ENCODE measurements at places on chromosomes 2 and 18.

- DNase-seq, result no peak
Observed at GRCh38 chr18:9943311-9943710, 29.5 kb downstream of the VAPA start.

GRCh38 chr2:46548521-46549144, 69.3 kb downstream of the TMEM247 start:
- DNase-seq, result no peak

- DNase-seq, result no peak
Observed at GRCh38 chr2:168536925-168537466, 80.9 kb downstream of the CERS6 start.

- no peak for DNase-seq
Observed at GRCh38 chr2:98643496-98644100, 35.2 kb downstream of the UNC50 start.

GRCh38 chr2:174300114-174300513, 34.6 kb upstream of the SP9 start:
- no peak for DNase-seq

- no peak for DNase-seq
Observed at GRCh38 chr2:233689031-233689430, 3.7 kb upstream of the UGT1A6 start.

DNA sequence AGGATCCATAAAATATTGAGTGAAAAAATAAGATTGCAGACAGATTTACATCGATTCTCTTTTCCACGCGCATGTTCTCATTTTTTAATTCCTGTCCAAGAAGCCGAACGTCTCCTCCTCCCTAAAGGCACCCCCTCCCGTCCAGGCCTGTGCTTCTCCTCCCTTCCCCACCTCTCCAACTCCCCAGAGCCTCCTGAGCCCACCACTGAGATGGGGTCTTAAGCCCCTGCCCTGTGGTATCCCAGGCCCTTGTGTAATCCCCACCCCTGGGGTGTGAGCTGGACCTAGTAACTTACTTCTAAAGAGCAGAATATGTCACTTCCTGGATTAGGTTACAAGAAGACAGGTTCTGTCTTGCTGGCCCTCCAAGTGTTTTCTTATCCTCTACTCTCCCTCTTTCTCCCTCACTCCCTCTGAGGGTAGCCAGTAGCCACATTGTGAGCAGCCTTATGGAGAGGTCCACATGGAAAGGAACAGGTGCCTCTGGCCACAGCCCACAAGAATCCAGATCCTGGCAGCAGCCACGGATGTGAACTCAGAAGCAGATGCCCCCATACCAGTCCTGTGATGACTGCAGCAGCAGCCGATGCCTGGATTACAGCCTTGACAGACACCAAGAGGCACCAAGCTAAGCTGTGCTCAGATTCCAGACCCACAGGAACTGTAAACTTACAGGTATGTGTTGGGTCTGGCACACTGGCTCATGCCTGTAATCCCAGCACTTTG, 39.6 kb upstream of the OTOS start:
- no peak for DNase-seq

GRCh38 chr2:239793836-239794235, 231.3 kb downstream of the NDUFA10 start:
- DNase-seq, result no peak

- no peak for DNase-seq
Observed at GRCh38 chr2:119004602-119005001, 62.6 kb downstream of the MARCO start.

- DNase-seq, result no peak
Observed at GRCh38 chr2:190765386-190766173, 115.0 kb upstream of the GLS start.

- DNase-seq, result no peak
Observed at GRCh38 chr2:179037807-179038206, 12.1 kb downstream of the CCDC141 start.

DNA sequence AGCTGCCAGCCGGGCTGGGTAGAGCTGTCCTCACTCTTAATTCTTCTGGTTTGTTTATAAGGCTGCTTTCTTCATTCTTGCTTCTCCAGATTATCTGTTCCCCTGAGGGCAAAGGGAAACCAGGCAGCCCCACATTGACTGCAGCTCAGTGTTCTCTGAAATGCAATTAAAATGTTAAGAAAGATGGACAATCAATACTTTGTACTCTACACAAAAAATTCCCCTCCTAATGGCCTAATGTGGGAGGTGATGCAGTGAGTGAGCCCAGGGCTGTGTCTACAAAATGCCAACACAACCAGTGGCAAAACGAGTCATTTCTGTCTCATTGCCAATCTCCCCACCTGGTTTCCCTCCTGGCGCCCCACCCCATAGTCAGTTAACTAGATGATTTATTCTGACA, 541.7 kb upstream of the RAB6C start:
- no peak for DNase-seq

GRCh38 chr2:54310961-54311360, 54.9 kb upstream of the TSPYL6 start:
- no peak for DNase-seq

- no peak for DNase-seq
Observed at GRCh38 chr18:57900906-57901435, 97.9 kb upstream of the ATP8B1 start.

DNA sequence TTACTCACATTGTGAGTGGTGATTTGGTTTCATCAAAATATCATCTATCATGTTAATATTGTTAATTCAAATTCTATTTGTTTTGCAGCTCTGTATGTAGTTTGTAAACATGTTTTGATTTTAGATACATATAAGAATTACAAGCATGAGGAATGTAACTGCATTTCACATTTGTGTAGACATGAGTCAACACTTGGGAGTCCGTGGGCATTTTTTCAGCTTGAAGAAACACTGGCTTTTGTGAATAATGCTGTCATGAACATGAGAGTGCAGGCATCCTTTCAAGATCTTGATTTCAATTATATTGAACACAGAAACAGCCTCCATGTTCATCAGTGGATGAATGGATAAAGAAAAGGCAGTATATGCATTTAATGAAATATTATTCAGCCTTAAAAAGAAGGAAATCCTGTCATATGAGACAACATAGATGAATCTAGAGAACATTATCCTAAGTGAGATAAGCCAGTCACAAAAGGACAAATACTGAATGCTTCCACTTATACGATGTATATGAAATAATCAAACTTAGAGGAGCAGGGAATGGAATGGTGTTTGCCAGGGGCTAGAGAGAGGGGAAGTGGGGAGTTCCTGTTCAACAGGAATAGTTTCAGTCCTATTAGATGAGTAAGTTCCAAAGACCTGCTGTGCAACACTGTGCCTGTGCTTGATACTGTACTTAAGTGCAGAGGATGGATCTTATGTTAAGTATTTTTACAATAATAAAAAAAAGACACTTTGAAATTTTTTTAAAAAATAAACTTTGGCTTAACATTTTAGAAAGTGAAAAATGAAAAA, 194.9 kb downstream of the LRATD1 start:
- DNase-seq, result no peak

GRCh38 chr2:233384015-233384414, 29.7 kb downstream of the DGKD start:
- no peak for DNase-seq

DNA sequence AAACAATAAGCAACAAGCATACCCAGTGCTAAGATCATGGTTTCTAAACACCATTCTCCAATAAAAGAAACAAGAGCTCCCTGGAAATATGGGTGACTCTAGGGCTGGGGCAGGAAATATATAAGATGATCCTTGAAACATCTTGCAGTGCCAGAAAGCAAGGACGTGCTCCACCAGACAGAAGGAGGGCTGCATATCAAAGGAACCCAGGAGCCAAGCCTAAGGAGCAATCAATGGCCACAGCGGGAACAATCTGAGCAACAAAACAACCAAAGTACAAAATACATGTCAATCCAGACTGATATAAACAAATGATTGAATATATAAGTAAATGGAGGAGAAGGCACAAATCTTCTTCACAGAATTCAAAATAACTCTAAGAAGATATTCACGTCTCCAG, 10.1 kb downstream of the SPIRE1 start:
- no peak for DNase-seq

DNA sequence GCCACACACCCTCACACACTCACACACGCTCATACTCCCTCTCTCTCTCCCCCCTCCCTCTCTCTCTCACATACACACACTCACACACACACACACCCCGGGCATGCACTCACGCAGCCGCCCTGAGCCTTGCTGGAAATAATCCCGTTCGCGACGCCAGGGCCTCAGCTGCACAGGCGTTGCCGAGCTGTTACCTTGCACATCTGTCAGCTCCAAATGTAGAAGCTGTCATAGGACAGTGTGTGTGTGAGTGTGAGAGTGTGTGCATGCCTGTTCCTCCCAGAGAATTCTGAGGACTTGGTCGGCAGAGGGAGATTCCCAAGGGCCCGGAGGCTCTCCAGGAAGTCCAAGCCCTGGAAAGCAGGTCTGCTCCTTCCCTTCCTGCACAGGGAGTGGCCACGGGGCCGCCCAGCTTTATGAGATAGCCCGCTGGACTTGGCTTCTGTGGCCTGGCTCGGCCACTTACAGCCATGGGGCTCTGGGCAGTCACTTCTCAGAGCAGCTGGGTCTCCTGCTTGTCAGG, 8.6 kb downstream of the SPR start:
- no peak for DNase-seq

- no peak for DNase-seq
Observed at GRCh38 chr18:37304012-37304680, 261.5 kb downstream of the CELF4 start.

GRCh38 chr2:55565613-55566012, 46.1 kb downstream of the CFAP36 start:
- no peak for DNase-seq

DNA sequence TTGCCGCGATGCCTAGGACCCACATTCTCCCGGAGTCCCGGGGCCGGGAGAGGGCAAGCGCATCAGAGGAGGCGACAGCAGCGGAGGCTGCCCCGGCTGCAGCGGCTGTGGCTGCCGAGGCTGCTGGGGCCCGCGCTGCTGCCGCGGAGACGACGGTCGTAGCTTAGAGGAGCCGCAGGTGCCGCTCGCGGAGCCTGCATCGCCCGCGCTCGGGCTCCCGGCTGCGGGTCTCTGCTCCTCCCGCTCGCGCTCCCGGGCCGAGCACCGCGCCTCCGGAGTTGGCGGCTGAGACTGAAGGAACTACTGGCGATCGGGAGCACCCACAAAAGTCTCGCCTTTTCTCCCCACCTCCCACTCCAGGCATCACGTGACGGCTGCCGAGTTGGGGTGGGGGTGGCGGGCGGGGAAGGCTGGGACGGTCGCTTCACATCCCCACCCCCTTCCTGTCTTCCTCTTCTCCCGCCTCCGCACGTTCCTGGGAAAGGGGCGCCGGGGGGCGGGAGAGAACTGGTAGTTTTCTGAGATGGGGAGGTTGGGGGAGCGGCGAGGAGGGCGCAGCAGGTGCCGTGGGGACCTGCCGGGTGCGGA, at the start of gene LYPD1:
TSS of gene LYPD1 (minus strand) at position 298 of the 588 bp plus-strand sequence. CDS start at position 25, 273 bp downstream.
- no peak for DNase-seq

DNA sequence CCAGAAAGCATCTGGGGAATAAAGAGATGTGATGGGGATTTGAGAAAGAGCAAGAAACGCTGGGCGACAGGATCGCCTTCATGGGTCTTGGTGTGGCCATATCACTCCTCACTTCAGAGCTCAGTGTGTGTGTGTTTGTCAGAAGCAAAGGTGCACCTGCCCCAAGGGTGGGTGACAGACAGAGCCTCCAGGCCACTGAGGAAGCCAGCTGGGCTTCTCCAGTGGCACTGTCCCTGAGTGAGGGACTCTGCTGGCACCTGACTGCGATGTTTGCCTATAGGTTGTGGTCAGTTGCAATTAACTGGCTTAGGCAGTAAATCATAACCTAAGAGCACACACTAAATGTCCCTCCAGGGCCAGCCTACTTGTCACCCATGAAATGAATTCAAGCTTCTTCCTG, 23.5 kb upstream of the GNAL start:
- no peak for DNase-seq

- DNase-seq, result no peak
Observed at GRCh38 chr2:15074751-15075700, 442.5 kb downstream of the LRATD1 start.

GRCh38 chr18:212780-213179, 54.4 kb downstream of the USP14 start:
- no peak for DNase-seq

GRCh38 chr2:145289946-145290345, 770.0 kb upstream of the ZEB2 start:
- DNase-seq, result no peak

DNA sequence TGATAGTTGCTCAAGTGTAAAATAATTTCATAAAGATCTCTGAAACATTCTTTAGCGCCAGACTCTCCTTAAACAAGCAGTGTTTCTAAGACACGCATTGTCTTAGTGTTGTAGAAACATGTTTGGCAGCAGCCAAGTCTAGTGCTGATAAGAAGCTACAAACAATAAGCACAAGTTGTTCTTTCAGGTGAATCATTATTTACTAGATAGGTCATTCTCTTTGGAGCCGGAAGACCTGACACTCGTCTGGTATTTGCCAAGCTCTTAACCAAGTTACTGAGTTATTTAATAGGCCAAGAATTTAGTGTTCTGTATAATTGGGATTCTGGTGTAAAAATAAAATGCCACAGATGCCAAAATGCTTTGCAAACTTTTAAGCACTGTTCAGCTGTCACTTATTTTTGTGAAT, 852.1 kb downstream of the CPS1 start:
- no peak for DNase-seq

GRCh38 chr18:50405582-50406271, 30.9 kb downstream of the SKA1 start:
- no peak for DNase-seq

DNA sequence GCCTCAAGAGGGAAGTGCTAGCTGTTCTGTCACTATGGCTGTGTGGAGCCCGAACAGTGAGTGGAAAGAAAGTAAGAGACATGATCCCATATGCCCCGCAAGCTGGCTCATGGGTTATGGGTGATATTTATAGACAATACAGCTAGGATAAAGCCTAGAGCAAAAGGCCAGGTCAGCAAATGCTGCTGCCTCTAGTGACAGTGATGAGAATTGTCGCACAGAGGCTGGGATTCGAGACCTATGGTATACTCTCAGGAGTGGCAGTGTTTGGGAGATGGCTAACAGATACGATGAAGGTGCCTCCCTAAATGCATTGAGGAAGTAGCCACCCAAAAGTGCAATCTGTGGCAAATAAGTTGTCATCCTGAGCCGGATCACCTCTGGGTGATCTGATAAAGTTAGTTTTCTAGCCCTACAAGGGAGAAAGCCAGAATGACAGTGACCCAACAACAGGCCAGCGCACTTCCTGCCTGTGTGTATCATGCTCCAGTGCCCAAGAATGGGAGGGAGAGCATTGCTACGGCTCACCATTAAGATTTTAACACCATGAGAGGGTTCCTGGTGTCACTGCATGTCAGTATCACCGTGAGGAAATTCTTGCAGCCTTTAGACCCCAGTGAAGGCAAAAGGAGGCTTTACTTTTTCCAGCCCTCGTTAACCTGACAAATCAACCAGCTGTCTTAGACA, 92.2 kb upstream of the TGFA start:
- DNase-seq, result no peak

DNA sequence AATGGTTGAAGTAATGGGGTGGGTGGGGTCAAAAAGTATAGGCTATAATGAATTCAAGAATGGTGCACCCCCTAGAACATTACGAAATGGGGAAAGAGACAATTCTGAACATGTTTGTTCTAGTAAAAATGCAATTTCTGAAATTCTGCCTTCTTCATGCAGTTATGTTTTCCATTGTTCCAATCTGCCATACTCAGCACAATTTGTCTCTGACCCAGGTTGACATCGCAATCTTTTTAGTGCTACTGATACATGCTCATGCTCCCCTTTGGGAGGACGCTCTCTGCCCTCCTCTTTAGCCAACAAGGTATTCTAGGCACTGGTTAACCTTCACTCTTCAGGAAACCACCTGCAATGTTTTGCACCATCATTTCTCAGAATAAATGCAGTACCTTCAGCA, 1303.9 kb upstream of the PIK3C3 start:
- DNase-seq, result no peak
